ENCODE measurements at places on chromosomes 16 and 17.

DNA sequence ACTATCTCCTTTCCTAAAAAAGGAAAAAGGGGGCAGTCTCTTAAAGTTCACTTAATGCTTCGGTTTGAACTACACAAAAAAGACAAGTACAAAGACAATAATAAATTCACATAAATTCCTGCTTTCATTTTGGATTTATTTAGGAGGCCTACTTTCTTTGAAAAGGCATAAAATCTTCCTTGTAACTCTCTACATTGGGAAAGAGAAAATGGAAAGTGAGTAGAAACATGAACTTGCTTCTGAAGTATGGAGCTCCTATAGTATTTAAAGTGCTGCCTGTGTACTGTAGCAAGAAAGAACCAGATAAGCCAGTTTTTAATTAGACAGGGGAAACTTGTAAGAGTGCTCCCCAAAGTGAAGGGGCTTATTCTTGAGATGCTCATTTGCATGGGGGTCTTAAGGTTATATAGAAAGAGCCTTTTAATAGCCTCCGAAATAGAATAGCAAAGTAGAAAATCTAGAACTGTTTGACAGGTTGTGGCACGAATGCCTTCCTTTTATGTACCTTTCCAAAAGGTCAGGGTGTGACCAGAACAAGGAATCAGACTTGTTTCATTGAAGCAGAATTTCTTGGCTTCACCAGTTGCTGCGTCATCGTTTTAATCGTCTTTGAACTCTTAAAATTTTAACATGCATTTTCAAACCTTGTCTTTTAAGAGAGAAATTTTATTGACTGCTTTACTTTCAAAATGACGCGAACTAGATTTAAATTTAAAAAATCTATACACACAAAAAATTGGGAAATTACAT, 12.9 kb downstream of the GAN start:
- no peak for DNase-seq

DNA sequence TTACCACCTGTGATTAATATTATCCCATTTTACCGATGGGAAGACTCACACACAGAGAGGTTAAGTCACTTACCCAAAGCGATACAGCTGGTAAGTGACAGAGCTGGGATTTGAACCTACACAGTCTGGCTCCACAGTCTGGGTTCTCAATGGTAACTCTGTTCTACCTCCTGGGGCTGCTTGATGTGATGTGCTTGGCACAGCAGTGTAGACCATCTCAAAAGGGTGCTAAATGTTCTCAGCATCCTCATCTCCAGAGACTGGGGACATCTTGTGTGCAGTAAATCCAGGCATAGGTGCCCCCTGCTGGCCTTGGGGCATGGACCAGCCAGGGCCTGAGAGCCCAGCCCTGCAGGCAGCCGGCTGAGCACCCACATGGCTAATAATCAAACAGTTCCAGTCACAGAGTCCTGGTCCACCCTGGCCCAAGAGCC, 15.4 kb upstream of the KATNB1 start:
- peak; percentile 79 for DNase-seq

DNA sequence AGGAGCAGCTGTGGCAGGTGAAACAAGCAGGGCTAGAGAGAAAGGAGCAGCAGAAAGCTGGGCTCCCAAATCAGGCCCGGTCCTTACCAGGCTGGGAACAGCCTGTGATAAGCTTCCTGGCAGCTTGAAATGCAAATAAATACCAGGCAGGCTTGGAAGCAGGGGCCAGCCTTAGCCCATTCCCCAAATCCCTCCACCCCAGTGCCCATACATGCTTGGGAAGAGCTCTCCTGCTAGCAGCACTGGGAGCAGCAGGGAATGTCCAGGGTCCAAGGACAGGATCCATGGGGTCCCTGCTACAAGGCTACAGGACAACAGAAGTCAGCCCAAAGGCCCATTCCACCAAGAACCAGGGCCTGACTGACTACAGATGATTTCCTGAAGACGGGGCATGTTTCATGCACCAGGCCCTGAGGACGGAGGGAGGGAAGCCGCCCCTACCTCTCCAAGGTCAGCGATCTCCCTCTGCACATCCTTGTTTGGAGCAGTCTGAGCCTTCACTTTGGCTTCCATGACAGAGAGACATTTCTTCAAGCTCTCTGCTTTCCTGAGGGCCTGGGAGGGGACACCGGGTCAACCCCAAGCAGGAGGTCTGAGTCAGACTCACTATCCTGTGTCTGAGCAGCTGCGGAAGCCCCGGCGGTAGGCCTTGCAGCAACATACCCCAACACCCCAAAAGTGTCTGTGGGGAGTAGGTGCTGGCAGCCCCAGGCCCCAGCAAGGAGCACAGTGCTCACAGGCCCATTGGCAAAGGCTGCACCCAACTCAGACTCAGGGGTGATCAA, 2.6 kb upstream of the EXOSC6 start:
- no peak for DNase-seq

DNA sequence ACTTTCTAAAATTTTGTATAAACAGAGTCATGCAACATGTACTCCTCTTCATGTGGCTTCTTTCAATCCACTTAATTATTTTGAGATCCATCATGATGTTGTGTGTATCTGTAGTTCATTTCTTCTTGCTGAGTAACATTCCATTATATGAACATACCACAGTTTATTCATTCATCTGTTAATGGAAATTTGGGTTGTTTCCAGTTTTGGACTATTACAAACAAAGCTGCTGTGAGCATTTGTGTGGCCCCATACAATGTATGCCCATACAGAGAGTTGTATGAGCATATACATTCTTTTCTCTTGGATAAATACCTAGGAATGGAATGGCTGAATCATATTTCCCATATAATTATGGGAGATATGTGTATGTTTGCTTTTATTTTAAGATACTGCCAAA, 85.6 kb downstream of the CLEC16A start:
- no peak for DNase-seq

- no peak for DNase-seq
Measured at GRCh38 chr17:40089077-40089895, 11.1 kb downstream of the NR1D1 start.

- DNase-seq, result no peak
Measured at GRCh38 chr16:83059237-83059636, 432.5 kb downstream of the CDH13 start.

DNA sequence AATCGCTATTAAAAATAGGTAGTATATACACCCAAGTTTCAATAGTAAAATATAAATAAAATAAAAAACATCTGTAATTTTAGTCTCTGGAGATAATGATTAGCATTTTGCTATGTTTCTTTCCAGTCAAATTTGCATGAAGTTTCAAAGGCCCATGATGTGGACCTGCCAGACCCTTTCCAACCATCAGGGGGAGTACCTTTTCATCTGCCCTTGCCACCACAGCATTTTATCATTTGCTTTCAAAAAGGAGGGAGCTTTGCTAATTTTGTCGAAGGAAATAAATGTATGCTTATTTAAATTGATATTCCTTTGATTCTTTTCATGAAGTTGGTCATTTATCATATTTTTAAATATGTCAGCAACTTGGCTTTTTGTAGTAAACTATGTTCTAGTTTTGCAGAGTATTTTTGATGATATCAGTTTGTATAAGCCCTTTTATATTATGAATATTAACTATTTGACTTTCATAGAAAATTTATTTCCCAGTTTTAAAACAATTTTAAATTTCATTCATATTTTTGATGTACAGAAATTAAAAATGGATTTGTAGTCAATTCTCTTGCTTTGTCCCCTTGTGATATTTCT, 115.2 kb upstream of the NETO2 start:
- peak; percentile 24 for DNase-seq

- no peak for DNase-seq
Measured at GRCh38 chr17:82887255-82888164, 47.7 kb upstream of the ZNF750 start.

DNA sequence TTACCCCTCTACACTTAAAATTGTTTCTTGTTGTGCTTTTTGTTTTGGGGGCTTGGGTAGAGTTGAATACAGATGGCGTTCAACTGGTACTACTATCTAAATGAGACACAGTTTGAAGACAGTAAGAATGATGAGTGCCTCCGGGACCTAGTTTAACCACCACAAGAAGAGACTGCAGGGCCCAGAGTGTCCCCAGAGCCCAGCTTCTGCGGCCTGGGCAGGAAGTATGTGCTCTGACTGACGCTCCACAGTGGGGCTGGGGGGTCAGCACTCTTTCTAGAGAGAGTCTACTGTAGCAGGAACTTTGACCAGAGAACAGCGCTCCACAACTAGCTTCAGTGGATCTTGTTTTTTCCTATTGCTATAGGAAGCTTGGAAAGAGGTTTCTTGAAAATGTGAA, 174.0 kb downstream of the VPS53 start:
- no peak for DNase-seq

DNA sequence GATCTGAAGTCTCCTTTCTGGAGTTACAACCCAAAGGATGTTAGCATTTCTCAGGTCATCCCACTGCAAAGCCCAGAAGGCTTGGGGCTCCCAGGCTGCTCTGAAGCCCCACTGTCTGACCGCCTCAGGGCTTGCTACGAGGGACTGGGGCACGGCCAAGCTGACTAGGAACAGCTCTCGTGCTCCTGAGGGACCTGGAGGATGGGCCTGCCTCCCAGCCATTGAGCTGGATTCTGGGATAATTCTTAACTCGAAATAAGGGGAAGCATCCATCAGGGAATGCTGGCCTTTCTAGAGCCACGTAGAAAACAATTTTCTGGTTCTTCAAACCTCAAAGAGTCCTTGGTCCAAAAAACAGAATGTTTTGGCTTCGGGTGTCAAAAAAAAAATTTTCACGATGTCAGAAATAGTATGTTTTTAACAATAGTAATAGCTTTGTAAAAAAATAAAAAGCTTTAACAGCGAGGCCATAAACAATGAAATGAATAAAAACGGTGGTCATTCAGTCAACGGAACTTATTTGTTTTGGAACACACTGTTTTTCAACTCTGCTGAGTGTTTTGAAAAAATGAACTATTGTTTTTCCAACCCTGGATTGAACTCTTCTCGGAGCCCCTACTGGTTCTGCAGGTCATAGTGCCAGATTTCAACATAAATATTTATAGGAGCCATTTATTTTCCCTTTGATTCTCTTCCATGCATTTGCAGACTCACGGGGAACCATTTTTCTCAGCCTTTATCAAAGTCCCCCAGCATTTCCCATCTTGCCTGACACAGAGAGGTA, 16.4 kb upstream of the HERPUD1 start:
- DNase-seq, result no peak

DNA sequence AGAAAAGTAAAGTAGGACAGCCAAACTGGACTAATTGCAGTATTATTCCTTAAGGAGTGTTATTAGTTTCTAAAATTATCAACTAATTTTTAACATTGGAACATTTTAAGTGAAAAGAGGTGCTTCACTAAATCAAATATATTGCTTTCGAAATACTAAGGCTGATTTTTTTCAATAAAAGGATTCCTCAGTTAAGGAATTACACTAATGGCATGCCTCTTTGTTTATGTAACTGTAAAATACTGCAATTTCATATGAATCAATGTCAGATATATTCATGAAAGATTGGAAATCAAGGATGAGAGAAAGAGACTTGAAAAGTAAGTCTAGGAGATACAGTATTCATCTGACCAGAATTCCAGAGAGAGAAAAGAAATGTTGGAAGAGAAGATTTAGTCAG, 129.8 kb downstream of the TANC2 start:
- DNase-seq, result no peak

DNA sequence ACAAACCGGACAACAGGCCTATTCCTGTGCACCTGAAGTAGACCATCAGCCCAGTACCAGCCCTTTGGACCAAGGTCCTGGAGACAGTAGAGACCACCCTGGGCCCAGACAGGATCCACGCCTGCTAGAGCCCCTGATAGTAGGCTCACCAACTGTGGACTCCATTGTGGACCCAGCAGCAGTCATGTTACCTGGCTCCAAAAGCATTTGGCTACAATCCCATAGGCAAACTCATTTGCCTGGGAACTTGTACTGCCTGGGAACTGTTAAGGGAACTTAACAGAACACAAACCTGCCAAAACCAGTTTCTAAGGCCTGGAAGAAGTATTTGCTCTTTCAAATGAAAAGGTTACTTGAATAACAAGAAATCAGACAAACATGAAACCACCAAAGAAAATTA, 10.0 kb upstream of the ACSM1 start:
- no peak for DNase-seq
